Fibroblast of skin of scalp (primary cell): ENCODE measurements at places on chromosomes 3 and 15.

DNA sequence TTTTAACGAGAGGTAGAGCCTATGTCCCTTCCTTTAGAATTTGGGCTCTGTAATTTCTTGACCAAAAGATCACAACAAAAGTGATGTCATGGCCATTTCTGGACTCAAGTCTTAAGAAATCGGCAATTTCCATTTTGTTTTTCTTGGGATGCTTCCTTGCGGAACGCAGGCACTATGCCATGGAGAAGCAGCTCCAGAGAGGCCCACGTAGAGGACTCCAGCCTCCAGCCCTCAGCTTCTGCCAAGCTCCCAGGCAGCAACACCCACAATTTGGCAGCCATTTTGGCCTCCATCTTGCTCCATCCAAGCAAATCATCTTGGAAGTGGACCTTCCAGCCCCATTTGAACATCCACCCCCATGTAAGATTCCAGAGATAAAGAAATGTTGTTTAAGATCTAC, 6.0 kb upstream of the GPD1L start:
- DNase-seq, result no peak

DNA sequence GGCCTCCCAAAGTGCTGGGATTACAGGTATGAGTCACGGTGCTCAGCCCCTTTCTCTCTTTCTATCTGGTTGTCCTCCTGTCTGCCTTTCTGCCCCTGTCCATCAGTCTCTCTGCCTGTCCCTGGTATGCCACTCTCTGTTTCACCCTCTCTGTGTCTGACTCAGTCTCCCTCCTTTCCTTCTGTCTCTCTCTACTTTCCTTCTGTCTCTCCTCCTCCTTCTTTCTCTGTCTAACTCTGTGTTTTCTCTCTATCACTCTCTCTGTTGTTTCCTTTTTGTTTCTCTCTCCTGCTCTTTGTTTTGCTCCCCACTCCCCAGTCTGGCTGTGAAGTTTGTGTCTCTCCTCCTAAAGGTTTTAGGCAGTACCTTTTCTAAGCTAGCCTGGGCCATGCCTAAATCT, 9.1 kb upstream of the STRA6 start:
- no peak for DNase-seq

GRCh38 chr3:127846576-127846975, 24.3 kb upstream of the MGLL start:
- DNase-seq, result no peak

GRCh38 chr3:45498532-45498931, 96.0 kb upstream of the LIMD1 start:
- no peak for DNase-seq

GRCh38 chr3:126969586-126969985, 13.3 kb upstream of the PLXNA1 start:
- peak; percentile 26 for DNase-seq

DNA sequence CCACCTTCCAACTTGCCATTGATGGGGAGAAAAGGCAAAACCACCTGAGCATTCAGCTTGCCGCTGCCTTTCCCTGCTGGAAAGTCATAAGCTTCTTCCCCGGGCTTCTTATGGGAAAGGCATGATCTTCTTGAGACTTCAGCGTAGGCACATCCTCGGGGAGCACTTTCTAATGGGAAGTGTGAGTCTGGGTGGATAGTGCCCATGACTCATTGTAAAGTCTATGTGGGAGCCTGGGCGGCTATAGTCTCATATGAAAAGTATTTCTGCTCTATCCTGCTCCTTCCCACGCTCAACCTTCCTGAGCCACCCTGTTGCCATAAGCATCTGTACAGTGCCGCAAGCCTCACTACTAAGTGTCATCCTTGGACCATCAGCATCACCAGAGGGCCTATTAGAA, 309.9 kb upstream of the THBS1 start:
- DNase-seq, result peak; percentile 98

DNA sequence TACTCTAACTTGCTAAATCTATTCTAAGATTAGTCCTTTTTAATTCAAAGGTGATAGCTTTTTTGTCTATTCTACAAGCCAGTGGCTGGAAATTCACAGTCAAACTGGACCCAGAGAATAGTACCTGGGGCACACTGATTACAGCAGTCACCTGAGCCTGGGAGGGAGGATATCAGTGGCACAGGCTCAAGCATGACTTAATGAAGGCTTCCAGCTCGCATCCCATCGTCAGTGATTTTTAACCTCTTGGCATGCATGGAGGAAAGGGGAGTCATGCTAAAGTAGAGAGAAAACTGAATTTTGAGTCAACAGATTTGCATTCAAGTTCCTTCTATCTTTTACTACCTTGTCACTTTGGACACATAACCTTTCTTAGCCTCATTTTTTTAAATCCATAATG, 24.8 kb downstream of the GOLIM4 start:
- no peak for DNase-seq

DNA sequence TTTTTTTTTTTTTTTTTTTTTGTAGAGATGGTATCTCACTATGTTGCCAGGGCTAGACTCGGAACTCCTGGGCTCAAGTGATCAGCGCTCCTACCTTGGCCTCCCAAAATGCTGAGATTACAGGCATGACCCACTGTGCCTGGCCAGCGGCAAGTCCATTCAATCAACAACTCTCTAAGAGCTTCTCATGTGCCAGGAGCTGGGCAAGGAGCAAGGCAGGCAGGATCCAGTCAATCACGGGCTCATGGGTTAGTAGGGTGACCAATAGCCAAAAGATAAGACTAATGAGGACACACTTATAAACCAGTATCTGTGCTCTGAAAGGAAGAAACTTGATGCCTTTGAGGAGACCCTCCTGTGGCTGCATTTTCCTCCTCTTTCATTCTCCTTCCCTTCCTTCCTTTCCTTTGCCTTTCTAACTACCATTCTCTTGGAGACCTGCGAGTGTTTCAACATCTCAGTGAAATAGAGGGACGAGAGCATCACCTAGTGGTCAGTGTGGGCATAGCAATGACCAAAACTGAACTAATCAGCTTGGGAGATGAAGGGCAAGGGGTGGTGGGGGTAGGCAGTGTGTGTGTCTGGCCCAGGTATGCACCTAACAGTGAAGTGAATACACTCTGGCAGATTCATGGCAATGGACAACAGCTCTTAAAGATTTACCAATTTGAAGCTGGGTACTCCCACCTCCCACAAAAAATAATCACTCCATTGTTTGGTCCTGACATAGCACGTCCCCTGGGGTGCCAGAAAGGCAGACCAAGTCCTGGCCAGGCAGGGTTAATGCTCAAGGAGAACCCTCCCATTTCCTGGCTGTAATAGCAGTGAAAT, 6.3 kb downstream of the RPP25 start:
- DNase-seq, result peak; percentile 69

DNA sequence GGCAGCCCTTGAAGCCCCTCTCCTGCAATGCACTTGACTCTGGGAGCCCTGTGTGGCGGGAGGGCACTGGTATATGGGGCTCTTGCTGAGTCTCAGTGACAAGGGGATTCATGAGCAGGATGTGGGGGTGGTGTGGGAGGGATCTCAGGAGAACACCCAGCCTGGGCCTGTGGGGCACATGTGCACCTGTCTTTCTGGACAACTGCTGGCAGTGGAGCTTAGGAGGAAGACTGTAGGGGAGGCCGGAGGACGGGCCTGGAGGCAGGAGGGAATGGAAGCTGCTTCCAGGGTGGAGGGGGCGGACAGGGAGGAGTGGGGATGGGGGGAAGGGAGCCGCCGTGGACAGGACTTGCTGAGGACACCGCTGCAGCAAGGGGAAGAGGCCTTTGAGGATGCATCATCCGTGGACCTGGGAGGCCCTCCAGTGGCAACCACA, 10.8 kb upstream of the SNRPA1 start:
- DNase-seq, result no peak

DNA sequence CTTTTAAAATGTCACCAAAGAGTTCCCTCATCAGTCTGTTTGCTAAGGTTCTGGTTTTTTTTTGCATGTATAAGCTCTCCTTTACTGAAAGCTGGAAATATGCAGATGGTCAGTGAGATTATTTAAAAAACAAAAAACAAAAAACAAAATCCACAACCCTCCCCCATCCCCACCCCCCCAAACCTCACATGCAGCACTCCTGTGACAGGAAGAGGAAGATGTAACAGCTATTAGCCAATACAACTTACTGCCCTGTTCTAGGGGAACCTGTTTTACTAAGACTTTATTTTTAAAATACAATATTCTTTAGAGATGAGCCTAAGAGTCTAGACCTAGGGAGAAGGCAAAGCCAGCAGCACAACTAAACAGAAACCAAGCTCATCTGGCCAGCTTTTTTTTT, 39.5 kb downstream of the ANP32A start:
- DNase-seq, result no peak

GRCh38 chr3:86856711-86857110, 134.2 kb downstream of the VGLL3 start:
- DNase-seq, result no peak

DNA sequence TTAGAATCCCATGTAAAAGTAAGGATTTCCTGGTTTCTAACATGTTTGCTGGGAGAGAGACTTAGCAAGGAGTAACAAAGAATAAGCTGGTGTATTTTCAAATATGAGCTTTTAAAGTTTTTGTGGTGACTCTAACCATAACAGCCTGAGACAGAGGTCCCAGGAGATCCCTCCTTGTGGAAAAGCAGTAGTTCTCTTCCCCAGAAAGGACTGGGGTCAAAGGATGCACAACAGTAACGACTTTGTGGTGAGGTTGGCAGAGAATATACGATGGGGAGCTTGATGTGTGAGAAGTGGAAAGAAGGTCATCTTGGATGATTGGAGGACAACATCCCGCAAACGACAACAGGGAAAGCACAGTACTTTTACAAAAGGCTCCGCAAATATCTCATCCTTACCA, 38.2 kb downstream of the ABHD5 start:
- DNase-seq, result no peak

- no peak for DNase-seq
Measured at GRCh38 chr3:29853841-29854397, 573.0 kb downstream of the RBMS3 start.

DNA sequence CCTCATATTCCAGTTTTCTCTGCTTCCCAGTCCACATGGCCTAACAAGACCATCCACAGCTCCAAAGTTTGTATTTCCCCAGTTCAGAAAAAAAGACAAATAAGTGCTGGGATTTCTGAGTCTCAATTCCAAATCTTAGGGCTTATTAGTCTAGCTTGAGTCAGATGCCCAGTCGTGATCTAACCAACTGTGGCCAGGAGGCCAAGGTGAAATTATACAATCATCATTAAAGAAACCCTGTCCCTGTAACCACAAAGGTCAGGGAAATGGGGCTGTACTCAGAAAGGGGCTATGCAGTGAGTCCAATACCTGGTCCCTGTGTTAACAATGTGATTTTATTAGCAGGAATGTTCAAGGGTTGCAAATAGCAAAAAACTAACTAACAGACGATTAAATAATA, 40.5 kb upstream of the MITF start:
- no peak for DNase-seq

GRCh38 chr15:94119923-94120775, 111.2 kb upstream of the MCTP2 start:
- DNase-seq, result peak; percentile 88

DNA sequence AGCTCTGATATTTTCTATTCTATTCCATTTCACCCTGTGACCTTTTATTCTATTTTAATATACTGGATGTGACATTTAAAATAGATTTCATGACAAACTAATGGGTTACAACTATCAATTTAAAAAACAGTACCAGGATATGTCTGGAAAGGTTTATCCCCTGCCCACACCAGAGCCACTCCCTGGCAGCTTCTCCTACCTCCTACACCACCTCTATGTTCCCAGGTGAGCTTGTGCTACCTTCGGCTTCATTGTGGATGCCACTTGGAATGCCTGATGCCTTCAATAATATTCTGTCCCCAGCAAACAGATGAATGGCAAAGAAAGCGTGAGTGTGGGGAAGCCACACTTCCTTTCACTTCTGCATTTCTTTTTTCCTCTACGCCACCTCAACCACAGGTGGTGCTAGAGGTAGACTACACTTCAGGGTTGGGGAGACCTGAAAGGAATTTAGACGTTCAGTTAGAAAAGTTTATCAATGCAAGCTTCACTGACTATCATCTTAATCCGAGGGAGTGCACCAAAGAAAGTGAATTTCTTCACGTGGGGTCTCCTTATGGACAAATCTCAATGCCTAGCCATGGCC, 213.0 kb downstream of the SSR3 start:
- no peak for DNase-seq

GRCh38 chr3:165549665-165550064, 287.6 kb downstream of the BCHE start:
- DNase-seq, result no peak

DNA sequence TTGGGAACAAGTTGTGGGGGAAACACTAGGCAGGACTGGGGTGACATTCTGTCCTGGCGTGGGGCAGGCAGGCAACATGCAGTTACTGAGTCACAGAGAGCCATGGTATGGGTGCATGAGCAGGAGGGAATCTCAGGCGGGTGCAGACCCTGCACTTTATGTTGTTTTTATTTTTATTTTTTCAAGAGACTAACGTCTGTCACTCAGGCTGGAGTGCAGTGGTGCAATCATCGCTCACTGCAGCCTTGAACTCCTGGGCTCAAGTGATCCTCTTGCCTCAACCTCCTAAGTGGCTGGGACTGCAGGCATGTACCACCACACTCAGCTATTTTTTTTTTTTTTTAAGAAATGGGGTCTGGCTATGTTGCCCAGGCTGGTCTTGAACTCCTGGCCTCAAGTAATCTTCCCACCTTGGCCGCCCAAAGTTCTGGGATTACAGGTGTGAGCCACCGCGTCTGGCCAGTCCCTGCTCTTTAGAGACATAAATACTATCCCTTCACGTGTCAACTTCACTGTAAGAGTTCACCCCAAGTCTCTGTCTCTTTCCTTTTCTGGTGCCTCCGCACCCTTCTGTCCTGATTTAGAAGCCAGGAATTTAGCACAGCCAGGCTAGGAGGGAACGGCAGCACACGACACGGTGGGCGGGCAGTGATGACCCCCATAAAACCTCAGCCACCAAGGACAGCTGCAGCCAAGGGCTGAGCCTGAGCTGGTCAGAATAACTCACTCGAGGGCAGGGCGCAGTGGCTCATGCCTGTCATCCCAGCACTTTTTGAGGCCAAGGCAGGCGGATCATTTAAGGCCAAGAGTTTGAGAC, 72.8 kb upstream of the IQSEC1 start:
- no peak for DNase-seq

DNA sequence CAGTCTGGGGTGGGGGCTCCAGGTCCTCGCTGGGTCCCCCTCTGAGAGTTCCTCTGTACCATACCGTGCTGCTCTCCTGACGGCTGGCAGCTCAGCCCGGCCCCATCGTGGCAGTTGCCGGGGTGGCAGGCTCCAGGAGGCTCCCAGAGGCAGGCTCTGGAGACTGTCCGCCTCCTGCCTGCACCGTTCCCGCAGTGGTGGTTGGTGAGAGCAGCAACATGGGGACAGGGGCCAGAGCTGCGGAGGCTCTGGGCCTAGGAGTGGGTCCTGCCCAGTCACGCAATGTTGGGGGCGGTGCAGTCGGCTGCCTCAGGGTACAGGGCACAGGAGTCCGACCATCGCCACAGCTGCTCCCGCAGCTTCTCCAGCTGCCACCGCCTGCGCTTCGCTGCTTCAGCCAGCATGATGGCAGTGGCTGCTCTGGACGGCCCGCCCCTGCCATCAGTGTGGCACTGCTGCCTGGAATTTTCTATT, 492.7 kb downstream of the AGBL1 start:
- DNase-seq, result no peak
